ENCODE measurements at places on chromosomes 3 and 15. TPM values are rescaled to one million over a fixed set of nuclear protein-coding genes. Genes with fewer than 3 reads are reported as not detected.

Gene ZDHHC23
- 23.6 TPM for total RNA-seq

Gene TMEM266
- total RNA-seq: 0.21 TPM

Gene CD200R1
- 0.05 TPM for total RNA-seq

Gene FGD5
- 0.77 TPM for total RNA-seq

Gene ZNF620
- 1.3 TPM for total RNA-seq

Gene CCR8
- not detected for total RNA-seq

Gene RAD18
- total RNA-seq: 13.8 TPM

Gene GUCA1C
- total RNA-seq: not detected

Gene GABRB3
- total RNA-seq: 0.13 TPM

Gene GP9
- total RNA-seq: not detected

Gene LMOD3
- not detected for total RNA-seq

All from Panc1 (cell line).